Fibroblast of lung (primary cell): ENCODE measurements at places on chromosomes 1 and 21. TPM values are rescaled to one million over a fixed set of nuclear protein-coding genes. Genes with fewer than 3 reads are reported as not detected.

DNA sequence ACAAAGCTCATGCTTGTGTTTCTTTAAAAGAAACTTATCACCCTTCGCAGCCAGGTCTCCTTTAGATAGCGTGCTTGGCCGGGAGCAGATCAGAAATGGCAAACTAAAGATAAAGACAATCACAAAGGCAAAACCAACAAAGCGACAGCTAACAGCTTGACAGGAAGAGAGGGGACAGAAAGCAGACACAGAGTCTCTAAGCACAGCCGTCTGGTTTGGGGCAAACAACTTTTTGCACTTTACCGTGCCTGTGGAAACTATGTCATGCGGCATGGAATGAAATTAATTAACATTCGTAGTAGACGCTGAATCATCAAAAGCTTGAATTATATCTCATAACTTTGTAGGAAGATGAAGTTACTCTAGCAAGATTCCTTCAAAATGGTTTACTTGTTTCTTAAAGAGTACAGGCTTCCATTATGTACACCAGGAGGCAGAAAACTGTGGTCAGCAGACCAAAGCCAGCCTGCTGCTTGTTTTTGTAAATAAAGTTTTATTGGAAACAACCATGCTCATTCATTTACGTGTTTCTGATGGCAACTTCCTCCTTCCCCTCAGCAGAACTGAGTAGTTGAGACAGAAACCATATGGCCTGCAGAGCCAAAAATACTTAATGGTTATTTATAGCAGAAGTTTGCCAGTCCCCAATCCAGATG lies 183.2 kb downstream of the KIF26B start:
- peak; percentile 32 for DNase-seq

GRCh38 chr21:34820051-34820450 lies 151.3 kb downstream of the CLIC6 start:
- DNase-seq: no peak

DNA sequence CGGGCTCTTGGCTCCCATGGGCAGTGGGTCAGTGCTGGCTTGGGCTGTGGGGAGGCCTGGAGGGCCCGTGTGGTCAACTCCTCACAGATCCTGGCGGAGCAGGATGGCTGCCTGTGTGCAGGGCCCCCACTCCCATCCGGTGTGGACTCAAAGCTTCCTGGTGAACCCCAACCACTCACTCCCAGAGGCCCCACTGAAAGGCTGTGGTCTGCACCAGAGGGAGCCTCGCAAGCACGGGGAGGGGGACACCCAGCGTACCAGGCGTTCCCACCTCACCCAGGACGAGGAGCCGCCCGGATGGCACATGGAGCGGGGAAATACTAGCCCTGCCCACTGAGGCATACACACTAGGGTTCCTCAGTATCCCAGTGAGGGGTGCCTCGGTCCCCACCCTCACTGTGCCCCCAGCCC lies 75.4 kb upstream of the ACTRT2 start:
- no peak for DNase-seq

The LMX1A gene
- total RNA-seq: not detected in 2 replicates

The C1orf52 gene
- 10.0 and 11.4 TPM in 2 replicates for total RNA-seq

The CSMD2 gene
- total RNA-seq: 6.9 and 7.6 TPM in 2 replicates

DNA sequence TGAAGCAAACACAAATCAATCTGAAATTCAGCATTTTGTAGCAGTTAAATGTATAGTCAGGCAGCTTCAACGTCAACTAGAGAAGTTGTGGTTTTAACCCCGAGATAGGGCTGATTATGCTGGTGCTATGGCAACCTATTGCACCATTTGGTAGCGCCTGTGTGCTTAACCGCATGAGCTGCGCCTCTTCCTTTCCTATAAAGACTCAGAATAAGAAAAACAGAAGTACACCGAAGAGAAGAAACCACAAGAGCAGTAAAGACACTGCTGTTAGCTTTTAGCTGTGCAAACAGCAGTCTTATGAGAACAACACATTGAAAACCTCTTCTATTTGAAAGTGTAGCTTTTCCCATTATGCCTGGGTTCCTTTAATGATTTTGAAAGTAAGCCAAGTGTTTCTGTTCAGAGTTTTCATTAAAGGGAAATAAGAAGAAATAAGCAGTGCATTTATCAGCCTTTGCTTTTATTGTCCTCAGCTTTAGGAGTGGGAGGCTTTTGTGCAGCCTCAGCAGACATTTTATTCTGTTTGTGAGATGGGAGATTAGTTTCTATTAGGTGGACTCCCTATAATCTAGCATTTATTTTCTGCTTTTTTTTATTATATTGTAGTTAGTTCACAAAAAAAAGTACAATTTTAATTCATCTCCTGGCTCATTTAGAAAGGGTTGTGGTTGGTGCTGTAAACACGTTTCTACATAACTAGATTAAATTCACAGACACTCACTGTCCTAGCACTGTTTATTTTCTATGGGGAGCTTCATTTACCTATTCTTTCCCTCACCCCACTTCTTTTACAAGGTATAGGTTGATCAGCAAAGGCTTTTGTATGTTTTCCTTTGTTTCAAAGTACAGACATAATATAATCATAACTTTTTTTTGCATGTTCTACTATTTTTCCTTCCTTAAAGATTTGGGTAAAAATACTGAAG lies 43.3 kb downstream of the PTPRC start:
- DNase-seq: peak; percentile 96

The LCE3D gene
- not detected in 2 replicates for total RNA-seq

The OR2L3 gene
- under 0.01 TPM in 1 of 2 replicates, not detected in the other for total RNA-seq

GRCh38 chr1:14522077-14522925 lies 76.2 kb upstream of the KAZN start:
- peak; percentile 92 for DNase-seq

DNA sequence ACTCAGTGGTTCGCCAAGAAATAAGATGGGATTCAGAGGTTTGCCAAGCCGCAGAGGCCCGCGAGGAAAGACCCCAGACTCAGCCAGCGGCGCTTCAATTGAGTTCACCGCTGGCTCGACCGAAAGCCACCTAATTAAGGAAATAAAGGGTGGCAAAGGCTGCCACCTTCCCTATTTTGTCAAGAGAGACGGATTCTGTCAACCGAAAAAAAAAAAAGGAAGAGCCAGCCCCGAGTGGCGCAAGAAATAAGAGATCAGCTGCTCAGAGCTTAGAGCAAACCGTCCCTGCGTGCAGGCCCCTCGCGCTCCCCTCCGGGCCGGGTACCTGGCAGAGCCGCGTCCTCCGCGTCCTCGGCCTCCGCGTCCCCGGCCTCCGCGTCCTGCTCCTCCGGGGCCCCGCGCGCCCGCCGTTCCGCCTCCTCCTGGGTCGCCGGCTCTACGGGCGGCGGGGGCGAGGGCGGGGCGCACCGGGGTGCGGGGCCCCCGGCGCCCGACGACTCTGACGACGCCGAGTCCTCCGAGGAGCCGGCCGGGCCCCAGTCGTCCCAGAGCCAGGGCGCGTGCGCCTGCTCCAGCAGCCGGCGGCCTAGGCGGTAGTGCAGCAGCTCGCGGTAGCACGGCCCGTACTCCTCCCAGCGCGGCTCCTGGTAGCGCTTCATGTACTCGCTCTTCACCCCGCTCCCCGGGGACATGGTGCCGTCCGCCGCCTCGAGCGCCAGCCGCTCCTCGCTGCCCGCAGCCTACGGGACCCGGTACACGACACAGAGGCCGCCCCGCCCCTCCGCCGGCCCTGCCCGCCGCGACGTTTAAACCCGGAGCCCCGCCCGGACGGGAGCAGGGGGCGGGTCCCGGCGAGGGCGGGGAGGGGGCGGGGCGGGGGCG lies 832 bp downstream of the CCSAP start:
- DNase-seq: peak; percentile 62

The S100A3 gene
- total RNA-seq: 1.8 and 6.8 TPM in 2 replicates

The SPRR2A gene
- total RNA-seq: not detected in 2 replicates

DNA sequence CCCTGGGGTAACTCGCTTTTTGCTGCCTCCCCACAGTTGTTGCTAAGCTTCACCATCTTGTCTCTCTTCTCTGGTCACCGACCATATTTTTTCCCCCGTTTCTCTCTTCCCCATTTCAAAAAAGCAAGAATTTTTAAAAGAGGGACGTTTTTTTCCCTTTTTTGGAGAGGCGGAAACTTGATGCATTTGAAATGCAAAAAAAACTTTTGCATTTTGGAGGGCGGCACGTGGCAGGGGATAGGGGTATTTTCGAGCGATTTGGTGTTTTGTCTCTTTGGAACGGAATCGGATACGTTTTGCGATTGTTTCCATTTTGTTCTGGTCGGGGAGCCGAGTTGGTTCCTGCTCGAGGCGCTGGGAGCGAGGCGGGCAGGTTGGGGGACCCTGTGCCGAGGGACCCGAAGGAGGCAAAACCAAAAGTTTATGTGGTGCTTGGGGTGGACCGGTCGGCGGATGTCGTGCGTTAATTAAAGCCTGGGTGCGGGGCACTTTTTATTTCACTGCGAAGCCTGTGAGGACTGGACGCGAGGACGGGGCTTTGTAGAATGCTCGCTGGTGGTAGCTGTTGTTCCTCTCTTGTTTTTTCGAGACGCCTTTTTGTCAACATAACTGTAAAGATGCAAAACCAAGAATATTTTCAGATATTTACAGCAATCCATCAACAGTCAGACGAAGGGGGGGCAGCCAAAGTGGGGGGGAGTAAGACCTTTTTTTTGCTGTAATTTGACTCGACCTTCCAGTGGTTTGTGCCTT lies 884 bp downstream of the H3-3A start:
- peak; percentile 33 for DNase-seq

DNA sequence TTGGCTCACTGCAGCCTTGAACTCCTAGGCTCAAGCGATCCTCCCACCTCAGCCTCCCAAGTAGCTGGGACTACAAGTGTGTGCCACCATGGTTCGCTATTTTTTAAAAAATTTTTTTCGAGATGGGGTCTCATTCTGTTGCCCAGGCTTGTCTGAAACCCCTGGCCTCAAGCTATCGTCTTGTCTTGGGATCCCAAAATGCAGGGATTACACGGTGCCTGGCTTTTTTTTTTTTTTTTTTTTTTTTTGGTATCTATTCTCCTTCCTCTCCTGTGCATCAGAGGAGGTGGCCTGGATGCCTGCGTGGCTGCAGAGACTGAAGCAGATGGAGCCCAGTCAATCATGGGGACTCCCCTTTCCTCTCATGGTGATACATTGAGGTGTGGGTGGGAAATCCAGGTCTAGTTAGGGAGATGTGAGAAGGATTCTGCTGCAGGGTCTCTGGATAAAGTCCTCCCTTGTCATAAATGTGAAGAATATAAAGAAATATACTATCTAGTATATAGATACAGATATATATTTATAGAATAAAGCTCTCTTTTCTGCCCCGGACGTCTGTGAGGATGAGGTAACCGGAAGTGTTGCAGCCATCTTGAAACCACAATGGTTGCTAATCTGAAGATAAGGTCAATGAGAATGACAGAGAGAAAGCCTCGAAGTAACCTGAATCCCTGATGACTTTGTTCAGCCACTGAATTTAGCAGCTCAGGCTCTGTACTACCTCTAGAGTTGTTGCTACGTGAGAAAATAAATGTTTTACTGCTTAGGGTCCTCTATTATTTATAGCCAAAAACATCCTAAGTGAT lies 19.5 kb upstream of the RGSL1 start:
- DNase-seq: peak; percentile 12

DNA sequence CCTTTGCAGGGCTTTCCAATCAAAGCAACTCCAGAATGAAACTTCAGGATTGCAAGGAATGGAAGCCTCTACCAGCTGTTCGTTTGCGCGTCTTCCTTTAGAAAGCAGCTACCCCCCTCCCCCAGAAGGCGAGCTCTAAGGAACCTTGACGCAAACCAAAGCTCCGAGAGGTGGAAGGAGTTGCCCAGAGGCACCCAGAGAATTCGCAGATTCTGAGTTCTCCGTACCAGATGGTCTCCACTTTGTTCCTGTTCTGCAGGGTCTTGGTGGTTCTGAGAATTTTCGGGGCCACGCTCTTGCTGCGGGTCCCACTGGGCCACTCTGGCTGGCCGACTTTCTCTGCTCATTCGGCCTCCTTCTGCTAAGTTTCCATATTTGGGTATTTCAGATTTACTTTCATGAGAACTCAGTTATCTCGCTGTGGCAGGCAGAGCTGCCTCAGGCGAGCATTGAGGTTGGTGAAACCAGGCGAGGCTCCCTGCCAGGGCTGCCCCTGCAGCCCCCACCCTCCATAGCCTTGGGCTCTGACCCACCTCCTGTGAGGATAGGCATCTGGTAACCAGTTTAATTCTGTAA lies 801 bp downstream of the TRAF5 start:
- peak; percentile 65 for DNase-seq

GRCh38 chr1:226487921-226488320 lies 60.6 kb upstream of the STUM start:
- no peak for DNase-seq

DNA sequence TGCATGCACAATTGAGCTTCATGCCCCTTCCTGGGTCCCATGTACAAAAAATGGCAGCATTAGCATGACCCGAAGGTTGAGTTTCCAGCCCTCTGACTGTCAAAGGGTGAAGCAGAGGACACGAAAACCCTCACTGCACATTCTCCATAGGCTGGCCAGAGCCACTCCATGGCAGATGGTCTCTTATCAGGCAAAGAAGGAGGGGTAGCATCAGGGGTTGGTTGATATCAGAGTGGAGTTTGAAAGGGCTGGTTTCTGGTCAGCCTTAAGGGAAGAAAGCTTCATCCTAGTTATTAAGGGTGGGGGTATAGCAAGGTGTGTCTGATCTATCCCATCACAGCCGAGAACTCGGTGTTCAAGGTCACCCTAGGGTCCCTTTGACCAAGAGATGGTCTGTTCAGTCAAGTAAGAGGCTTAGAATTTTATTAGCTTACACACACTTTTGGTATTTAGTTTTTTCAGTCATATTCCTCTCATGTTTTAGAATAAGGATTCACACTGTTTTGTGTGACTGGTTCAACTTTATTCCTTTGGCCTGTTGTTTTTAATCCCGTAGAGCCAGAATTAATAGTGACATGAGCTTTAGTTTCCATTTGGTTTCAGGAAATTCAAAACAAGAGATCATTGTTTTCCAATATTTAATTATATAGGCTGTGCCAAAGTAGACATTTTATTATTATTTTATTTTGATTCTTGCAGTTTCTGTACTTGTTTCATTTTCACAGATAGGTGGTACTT lies 199.9 kb upstream of the FMN2 start:
- no peak for DNase-seq

DNA sequence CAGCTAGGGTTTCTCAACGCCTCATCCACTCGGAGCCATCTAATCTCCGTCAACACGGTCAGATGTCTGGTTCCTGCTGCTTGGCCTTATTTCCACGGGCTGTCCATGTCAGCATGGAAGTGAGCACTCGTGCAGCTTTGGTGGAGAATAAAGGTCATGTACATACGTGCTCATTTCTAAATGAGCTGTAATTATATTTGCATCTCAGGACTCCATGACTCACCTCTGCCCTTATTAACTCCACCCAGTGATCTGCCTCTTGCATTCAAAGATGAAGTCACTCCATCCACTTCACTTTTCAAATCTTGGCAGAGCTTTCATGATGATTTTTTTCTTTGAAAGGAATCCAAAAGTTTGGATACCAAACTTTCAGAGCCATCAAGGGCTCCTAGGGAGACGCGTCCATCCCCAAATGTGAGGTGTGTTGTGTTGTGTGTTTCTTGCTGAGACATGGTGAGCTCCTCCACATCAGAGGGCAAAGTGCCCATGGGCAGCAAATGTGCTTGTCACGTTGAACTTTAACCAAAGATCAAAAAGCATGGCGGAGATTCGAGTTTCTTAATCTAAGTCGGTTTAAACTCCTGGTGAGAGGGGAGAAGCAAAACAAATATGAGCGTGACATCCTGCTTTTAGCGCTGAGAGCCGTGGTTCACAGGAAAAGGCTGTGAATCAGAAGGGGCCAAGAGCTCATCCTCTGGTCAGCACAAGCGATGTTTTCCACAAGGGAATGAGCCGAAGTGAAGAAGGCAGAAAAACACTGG lies 68.6 kb upstream of the ERRFI1 start:
- peak; percentile 90 for DNase-seq

GRCh38 chr1:43312663-43313515 lies 12.1 kb downstream of the TIE1 start:
- no peak for DNase-seq

- DNase-seq: peak; percentile 14
Measured at GRCh38 chr1:158819461-158820443, 11.4 kb upstream of the MNDA start.

The TNFRSF4 gene
- under 0.01 and 0.17 TPM in 2 replicates for total RNA-seq

- no peak for DNase-seq
Measured at GRCh38 chr1:30773722-30774358, 16.3 kb upstream of the LAPTM5 start.

The KDF1 gene
- not detected in 2 replicates for total RNA-seq
